H4 (cell line): ENCODE measurements at places on chromosomes 2 and 18. TPM values are rescaled to one million over a fixed set of nuclear protein-coding genes. Genes with fewer than 3 reads are reported as not detected.

DNA sequence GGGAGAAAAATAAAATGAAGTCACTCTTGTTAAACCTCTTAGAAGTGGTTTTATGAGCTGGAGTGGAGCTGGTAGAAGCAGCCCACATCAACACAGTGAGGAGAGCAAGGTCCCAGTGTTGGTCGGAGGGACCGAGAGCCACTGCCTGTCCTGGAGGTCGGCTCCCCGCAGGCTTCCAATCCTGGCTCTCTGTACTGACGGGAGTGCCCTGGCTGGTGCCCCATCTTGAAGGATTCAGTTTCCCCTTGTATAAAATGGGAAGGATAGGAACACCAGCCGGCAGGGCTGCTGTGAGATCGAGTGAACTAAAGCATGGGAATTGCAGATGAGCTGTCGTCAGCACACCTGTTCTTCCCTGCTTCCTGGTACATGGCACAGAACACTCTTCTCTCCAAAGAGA is 104.3 kb upstream of the ID2 start:
- DNase-seq = no peak

DNA sequence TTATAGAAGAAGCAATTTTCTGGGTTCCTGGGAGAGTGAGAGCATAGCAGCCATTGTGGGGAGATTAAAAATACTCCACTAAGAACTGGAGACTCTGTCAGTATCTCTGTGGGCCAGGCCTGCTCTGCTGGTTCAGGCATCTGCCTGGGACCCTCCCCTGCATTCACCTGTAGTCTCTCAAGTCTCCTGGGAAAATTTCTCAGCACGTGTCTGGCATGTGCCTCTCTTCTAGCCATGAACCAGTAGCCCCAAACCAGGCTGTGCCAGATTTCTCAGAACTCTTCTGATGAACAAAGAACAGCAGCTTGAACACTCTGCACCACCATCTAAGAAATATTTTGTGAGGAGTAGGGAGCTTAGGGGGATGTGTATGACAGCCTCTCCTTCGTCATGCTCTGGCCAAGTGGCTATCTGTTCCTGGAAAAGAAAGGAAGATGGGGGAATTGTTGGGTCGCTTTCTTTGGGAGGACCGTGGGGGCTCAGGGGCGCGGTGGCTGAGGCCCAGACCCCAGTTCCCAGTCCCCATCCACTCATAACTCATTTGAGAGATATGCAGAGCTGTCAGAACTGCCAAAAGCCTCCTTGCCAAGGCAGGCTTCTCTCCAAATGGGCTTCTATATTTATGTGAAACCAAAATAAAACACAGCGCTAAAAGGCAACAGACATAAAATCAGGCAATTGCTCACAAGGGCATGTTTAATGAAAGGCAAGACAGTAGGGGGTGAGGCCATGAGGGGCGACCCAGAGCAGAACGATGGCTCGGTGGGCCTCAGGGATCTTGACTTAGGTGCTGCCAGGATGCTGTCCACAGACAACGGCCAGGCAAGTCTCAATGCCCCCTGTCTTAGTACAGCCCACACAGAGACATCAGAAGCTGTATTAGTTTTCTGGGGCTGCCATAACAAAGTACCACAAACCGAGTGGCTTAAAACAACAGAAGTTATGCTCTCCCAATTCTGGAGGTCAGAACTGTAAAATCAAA is 114.7 kb upstream of the TNP1 start:
- no peak for DNase-seq

- no peak for DNase-seq
Observed at GRCh38 chr2:204706939-204707338, 161.7 kb downstream of the PARD3B start.

DNA sequence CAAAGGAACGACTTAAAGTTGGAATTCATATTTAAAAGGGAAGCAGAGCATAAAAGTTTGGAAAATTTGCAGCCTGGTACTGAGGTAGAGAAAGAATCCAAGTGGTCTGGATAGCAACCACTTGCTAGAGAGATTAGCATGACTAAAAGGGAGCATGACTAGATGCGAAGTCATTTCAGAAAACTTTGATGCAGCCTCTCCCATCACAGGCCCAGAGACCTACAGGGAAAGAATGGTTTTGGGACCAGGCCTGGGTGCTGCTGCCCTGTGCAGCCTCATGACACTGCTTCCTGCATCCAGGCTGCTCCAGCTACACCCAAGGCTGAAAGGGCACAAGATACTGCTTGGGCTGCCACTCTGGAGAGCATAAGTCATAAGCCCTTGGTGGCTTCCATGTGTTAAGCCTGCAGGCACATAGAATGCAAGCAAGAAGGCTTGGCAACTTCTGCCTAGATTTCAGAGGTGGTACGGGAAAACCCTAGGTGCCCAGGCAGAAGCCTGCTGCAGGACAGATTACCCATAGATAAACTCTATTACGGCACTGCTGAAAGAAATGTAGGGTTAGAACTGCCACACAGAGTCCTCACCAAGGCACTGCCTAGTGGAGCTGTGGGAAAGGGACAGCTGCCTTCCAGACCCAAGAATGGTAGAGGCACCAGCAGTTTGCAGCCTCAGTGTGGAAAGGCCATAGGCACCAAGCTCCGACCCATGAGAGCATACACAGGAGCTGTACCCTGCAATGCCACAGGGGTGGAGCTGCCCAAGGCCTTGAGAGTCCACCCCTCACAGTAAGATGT is 12.6 kb upstream of the CHN1 start:
- no peak for DNase-seq

GRCh38 chr2:172489681-172490080 is 62.3 kb downstream of the ITGA6 start:
- DNase-seq = no peak

GRCh38 chr2:10283106-10284062 is 19.3 kb upstream of the HPCAL1 start:
- DNase-seq = peak; percentile 85

Gene HOXD12
- total RNA-seq = not detected in 2 replicates

Gene WDFY1
- 23.7 and 27.2 TPM in 2 replicates for total RNA-seq

Gene DCDC2C
- total RNA-seq = not detected in 2 replicates
